ENCODE measurements at places on chromosomes 2 and 18.

- DNase-seq, result no peak
Measured at GRCh38 chr2:68377137-68377780, 12.2 kb downstream of the PLEK start.

DNA sequence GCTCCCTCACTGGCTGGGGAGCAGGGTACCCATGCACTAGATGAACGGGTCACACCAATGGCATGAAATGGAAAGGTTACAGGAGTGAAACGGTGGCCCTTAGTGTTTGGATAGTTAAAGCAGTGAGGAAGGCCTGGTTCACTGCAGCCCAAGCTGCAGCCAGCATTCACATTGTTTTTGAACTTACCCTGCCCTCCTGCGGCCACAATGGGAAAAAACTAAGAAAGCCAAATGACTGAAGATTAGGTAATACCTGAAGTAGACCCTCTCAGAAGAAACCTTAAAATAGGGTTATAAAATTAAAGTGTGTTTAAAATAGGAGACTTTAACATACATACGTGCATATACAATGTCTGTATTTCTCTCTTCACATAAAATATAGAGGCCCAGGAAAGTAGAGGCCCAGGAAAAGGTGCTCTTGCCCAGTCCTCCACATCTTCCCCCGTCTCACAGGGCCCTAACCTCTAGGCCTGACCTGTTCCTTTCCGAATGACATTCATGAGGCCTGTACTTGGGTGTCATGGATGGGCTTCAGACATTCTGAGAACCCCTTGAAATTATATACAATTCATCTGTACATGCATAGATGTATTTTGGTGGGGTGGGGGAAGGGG lies 33.3 kb downstream of the DOK1 start:
- DNase-seq, result peak; percentile 31

- DNase-seq, result no peak
Measured at GRCh38 chr2:180933332-180933731, 47.1 kb upstream of the UBE2E3 start.

DNA sequence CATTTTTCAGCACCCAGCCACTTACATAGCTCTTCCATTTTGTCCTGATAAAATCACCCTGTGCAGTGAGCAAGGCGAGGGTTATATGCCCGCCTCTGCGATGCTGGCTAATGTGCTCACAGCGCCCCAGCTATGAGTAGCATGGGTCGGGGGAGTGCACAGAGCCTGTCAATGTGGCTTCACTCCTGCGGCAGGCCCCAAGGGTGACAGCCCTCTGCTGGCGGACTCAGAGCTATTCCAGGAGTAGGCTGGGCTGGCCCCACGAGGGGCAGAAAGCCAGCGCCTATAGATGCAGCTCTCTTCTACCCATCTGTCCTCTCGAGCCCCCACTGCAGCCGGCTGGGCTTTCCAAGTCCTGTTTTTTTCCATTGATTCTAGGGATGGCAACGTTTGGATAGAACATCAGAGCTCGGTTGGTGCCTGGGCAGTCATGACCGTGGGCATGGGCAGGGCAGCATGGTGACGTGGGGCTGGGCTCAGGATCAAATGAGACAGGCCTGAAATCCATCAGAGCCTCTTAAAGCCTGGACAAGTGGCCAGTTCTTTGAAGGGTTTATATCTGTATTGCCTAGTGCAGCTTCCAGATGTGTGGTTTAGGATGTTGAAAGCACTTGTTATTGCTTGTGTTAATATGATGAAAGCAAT lies 134.7 kb downstream of the MCFD2 start:
- no peak for DNase-seq

GRCh38 chr18:68800075-68800474 lies 2.2 kb downstream of the CCDC102B start:
- DNase-seq, result no peak

DNA sequence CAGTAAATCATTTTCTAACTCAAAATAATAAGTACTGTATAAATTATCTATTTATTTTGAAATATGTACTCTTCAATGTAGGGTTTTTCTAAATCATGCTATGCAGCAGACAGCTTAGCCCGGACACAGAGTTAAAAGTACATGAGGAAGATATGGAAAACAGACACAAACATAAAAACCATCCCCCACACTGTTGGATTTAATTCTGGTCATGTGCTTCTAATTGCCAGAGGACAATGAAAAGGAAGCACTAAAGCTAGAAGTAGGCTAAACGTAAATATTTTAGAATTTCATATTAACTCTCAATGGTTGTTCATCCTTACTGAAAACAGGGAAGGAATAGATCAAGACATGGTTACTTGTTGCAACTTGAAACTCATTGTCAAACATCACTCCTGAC lies 420.7 kb downstream of the ERBB4 start:
- no peak for DNase-seq

Measured in activated CD8-positive, alpha-beta memory T cell treated with anti-CD3 and anti-CD28 coated beads for 1 hour (primary cell).